Colonic mucosa (tissue), 4 donors: ENCODE measurements at places on chromosomes 3 and 15.

GRCh38 chr15:99981191-99981647 lies 248.0 kb upstream of the LYSMD4 start:
- no peak for DNase-seq

DNA sequence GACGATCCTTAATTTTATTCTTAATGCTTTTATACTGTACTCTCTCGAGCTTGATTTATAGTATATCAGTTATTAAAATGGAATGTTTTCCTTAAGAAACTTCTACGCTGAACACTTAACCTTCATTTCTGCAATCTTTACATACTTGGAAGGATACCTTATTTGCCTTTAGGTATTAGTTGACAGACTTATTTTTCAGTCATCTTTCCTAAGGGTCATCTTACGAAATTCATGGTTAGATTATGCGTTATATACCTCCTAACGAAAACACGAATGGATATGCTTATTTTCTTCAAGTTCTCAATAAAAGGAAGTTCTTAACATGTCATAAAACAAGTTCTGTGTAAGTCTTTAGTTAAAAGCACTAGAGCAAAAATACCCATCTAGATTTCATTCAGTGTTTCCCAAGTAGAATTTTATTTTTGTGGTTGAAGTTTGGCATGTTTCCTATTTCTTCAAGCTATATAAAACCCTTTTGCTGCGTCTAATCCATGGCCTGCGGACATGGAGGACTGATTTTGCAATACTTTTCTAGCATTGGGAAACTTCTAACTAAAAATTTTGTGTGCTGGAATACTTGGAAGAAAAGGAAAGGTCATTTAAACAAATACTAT lies 231.3 kb downstream of the TP63 start:
- no peak for DNase-seq

GRCh38 chr3:54294214-54294613 lies 171.9 kb downstream of the CACNA2D3 start:
- no peak for DNase-seq

DNA sequence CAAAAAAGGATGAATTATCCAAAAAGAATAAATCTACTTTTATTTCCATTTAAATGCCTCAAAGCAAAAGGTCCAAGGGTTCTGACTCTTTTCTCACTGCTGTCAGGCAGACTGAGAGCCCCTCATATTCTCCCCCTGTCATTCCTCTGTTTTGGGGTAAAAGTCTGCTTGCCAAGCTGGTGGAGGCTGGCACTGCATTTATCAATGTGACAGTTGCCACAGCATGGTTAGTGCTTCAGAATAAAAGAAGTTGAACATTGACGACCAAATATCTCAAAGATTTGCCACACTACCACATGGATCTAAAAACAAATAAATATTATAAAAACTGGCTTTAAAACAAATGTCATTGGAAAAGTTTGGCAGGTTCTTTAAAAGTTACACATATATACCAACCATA lies 89.2 kb upstream of the SNRK start:
- no peak for DNase-seq

- DNase-seq: no peak
Observed at GRCh38 chr15:58360421-58361090, 71.2 kb upstream of the LIPC start.

- DNase-seq: no peak
Observed at GRCh38 chr15:69724333-69724732, 271.7 kb downstream of the RPLP1 start.

- DNase-seq: no peak
Observed at GRCh38 chr3:52774901-52775864, 2.2 kb upstream of the ITIH1 start.

GRCh38 chr3:55668359-55668758 lies 181.3 kb upstream of the WNT5A start:
- no peak for DNase-seq
